ENCODE measurements at places on chromosomes 7 and 10.

DNA sequence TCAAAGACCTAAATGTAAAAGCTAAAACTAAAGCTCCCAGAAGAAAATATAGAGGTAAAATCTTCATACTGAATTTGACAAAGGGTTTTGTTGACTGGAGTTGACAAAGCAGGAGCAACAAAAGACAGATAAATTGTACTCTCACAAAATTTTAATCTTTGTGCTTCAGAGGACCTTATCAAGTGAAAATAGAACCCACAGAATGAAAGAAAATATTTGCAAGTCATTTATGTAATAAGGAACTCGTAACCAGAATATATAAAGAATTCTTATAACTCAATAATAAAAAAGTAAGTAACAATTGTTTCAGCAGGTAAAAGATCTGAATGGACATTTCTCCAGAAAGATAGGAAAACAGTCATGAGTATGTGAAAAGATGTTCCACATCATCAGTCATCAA, 62.0 kb upstream of the SRRM3 start:
- no peak overlapping the region for H3K27ac ChIP-seq
- no peak overlapping the region for H3K4me3 ChIP-seq
- H3K36me3 ChIP-seq = no peaks in the 10 kb centered on the region
- no peak for DNase-seq

- no peak overlapping the region for H3K4me3 ChIP-seq
- no peak for DNase-seq
- H3K36me3 ChIP-seq = no peaks in the 10 kb centered on the region
- no peak overlapping the region for H3K27ac ChIP-seq
- no peaks in the 10 kb centered on the region for H3K27me3 ChIP-seq
- peaks cover 5% of the 10 kb centered on the region for H3K4me1 ChIP-seq
These were observed 81.0 kb upstream of the GNA12 start for GRCh38 chr7:2924866-2925840.

- no peak overlapping the region for H3K4me3 ChIP-seq
- H3K27ac ChIP-seq = no peak overlapping the region
- DNase-seq = no peak
- H3K27me3 ChIP-seq = no peaks in the 10 kb centered on the region
- peaks cover 32% of the 10 kb centered on the region for H3K4me1 ChIP-seq
- no peaks in the 10 kb centered on the region for H3K36me3 ChIP-seq
These were observed 12.2 kb upstream of the PSAP start for GRCh38 chr10:71863203-71863602.

DNA sequence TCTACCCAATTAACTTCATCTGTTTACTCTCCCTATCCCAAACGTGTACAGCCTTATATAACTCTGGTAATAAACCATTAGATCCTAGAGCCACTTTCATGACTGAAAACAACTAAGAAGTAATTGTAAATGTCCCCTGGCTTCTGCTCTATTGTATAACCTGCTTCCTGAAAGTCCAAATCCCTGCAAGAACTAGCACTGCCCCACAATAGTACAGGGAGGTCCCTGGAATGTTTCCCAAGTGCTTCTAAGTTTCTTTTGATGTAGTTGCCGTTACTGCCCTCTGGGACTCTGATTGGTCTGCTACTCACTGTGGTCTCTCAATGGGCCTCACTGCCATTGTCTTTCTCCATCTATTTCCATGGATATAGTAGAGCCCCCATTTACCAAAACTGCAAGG, 764.0 kb upstream of the GHITM start:
- H3K27ac ChIP-seq = no peak overlapping the region
- no peak for DNase-seq
- H3K27me3 ChIP-seq = no peaks in the 10 kb centered on the region
- H3K36me3 ChIP-seq = no peaks in the 10 kb centered on the region
- no peaks in the 10 kb centered on the region for H3K4me1 ChIP-seq
- no peak overlapping the region for H3K4me3 ChIP-seq

- H3K27ac ChIP-seq = no peak overlapping the region
- H3K4me3 ChIP-seq = no peak overlapping the region
- DNase-seq = no peak
- H3K36me3 ChIP-seq = no peaks in the 10 kb centered on the region
- no peaks in the 10 kb centered on the region for H3K27me3 ChIP-seq
These were observed 124.8 kb downstream of the EVX1 start for GRCh38 chr7:27367179-27367932.

DNA sequence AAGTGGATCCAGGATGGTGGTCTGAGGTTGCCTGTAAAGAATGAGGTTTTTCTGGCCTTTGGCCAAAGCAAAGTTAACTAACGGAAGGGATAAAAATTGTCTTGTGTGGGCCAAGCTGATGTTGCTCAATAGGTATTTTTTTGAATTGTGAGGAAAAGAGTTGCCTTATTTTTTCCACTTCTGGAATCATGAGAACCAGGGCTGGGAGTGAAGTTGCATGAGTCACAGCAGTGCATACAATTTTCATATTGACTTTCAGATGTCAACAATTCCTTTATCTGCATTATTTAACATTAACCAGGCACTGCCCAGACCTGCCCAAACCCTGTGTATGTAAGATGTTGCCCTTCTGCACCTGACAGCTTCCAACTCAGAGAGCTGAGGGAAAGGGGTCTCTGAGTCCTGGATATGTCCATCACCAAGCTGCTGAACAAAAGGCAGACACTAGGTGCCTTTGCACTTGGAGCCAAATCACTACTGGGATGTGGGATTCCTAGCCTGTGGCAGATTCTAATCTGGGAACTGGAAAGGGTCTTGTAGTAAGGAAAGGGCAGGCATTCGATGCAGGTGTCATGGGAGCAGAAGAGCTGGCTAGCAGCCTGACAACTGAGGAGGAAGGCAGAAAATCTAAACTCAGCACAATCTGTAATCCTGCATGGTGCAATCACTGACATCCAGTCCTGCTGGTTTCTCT, 52.3 kb upstream of the SLC35B4 start:
- DNase-seq = peak; percentile 95
- peak overlapping the region; percentile 96 for H3K27ac ChIP-seq
- H3K36me3 ChIP-seq = no peaks in the 10 kb centered on the region
- no peaks in the 10 kb centered on the region for H3K27me3 ChIP-seq
- peaks cover 55% of the 10 kb centered on the region for H3K4me1 ChIP-seq

DNA sequence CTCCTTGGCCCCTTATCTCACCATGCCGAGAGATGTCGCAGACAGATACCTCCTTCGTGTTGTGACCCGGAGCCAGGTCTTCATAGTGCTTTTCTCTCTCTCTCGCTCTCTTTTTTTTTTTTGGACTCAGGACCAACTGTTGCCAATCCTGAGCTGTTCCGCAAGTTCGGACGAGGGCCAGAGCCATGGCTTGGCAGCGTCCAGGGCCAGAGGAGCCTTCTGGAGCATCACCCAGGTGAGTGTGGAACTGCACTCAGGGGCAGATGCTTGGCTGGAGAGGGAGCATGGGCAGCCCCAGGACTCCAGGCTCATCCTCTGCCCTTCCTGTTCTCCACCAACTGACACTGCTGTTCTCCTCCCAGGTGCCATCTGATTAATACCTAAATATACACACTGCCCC, 7.8 kb downstream of the ZNF862 start:
- no peaks in the 10 kb centered on the region for H3K36me3 ChIP-seq
- H3K27ac ChIP-seq = no peak overlapping the region
- no peak overlapping the region for H3K4me3 ChIP-seq
- no peaks in the 10 kb centered on the region for H3K4me1 ChIP-seq

DNA sequence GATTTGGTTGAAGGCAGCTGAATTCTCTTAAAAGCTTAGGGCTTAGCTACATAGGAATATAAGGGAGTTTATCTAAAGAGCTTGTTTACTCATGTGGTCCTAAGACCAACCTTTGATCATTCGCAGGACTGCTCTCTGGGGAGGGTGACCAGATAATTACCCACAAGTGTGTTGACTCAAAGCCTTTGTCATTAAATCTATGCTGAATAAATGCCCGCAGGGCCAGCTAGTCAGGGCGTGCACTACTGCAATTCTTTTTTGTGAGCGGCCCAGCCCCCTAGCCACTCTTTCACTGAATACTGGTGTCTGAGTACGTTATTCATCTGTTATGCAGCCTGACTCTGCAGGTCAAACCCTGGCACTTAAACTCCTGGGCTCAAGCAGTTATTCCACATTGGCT, 69.6 kb downstream of the AKAP9 start:
- peak overlapping the region; percentile 23 for H3K27ac ChIP-seq
- no peaks in the 10 kb centered on the region for H3K36me3 ChIP-seq
- peak; percentile 80 for DNase-seq
- H3K4me1 ChIP-seq = 0 out of 2 replicates have a peak, but pooled peaks cover 3% of the 10 kb centered on the region
- H3K4me3 ChIP-seq = no peak overlapping the region

DNA sequence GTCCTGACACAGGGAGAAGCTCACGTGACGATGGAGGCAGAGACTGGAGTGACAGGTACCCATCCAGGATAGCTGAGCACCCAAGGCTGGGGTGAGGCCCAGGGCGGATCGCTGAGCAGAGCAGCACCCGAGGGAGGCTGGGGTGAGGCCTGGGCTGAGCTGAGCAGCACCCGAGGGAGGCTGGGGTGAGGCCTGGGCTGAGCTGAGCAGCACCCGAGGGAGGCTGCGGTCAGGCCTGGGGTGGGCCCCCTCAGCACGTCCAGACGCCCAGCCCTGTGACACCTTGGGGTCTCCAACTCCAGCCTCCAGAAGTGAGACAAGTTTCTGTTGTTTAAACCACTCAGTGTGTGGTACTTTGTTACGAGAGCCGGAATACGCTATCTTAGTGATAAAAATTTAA, 236.3 kb downstream of the ZMYND11 start:
- H3K4me1 ChIP-seq = peaks cover 8% of the 10 kb centered on the region
- H3K27me3 ChIP-seq = no peaks in the 10 kb centered on the region
- H3K27ac ChIP-seq = no peak overlapping the region

GRCh38 chr7:41117431-41117830, 585.5 kb downstream of the INHBA start:
- no peak for DNase-seq
- peaks cover 49% of the 10 kb centered on the region for H3K4me1 ChIP-seq
- H3K27ac ChIP-seq = peak overlapping the region; percentile 89
- no peaks in the 10 kb centered on the region for H3K36me3 ChIP-seq
- no peaks in the 10 kb centered on the region for H3K27me3 ChIP-seq

DNA sequence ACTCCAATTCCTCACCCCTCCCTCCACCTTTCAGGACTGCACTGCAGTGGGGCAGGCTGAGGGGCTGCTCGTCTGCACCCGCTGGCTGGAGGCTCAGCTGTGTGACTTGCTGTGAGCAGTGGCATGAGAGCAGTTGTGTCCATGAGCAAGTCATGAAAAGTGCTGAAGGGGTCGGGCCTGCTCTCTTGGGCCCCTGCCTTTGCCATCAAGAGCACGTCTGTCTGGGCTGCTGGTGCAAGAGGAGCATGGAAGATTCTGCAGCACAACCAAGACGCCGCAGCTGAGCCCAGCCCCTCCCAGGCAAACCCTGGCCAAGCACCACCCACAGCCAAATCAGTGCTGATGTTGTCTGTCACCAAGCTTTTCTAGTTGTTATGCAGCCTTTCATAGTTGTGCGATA, 284.3 kb downstream of the TCERG1L start:
- no peaks in the 10 kb centered on the region for H3K36me3 ChIP-seq
- no peaks in the 10 kb centered on the region for H3K27me3 ChIP-seq
- no peaks in the 10 kb centered on the region for H3K4me1 ChIP-seq
- H3K27ac ChIP-seq = no peak overlapping the region

- peak overlapping the region; percentile 83 for H3K4me3 ChIP-seq
- peaks cover 33% of the 10 kb centered on the region for H3K4me1 ChIP-seq
- H3K36me3 ChIP-seq = no peaks in the 10 kb centered on the region
- H3K27me3 ChIP-seq = no peaks in the 10 kb centered on the region
These were observed 989 bp downstream of the ERLIN1 start for GRCh38 chr10:100184840-100185239.

- no peak overlapping the region for H3K27ac ChIP-seq
- peaks cover 6% of the 10 kb centered on the region for H3K4me1 ChIP-seq
- H3K27me3 ChIP-seq = no peaks in the 10 kb centered on the region
- no peak overlapping the region for H3K4me3 ChIP-seq
These were observed 167.4 kb downstream of the TMEM26 start for GRCh38 chr10:61285749-61286148.

- no peak for DNase-seq
- no peak overlapping the region for H3K4me3 ChIP-seq
- no peak overlapping the region for H3K27ac ChIP-seq
- H3K4me1 ChIP-seq = peaks cover 22% of the 10 kb centered on the region
- no peaks in the 10 kb centered on the region for H3K36me3 ChIP-seq
These were observed 12.5 kb upstream of the ARPC1A start for GRCh38 chr7:99313204-99313573.

DNA sequence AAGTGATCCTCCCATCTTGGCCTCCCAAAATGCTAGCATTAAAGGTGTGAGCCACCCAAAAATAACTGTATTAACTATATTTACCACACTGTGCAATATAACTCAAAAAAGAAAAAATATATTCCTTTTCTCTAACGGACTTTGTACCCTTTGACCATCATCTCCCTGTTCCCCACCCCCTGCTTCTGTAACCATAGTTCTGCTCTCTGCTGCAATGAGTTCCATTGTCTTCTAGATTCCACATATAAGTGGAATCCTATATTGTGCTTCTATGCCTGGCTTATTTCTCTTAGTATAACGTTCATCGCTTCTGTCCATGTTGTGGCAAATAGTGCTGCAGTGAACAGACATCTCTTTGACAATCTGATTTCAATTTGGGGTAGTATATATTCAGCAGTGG, 4.2 kb downstream of the TMEM248 start:
- H3K36me3 ChIP-seq = no peaks in the 10 kb centered on the region
- no peak for DNase-seq
- no peak overlapping the region for H3K27ac ChIP-seq
- no peaks in the 10 kb centered on the region for H3K27me3 ChIP-seq

DNA sequence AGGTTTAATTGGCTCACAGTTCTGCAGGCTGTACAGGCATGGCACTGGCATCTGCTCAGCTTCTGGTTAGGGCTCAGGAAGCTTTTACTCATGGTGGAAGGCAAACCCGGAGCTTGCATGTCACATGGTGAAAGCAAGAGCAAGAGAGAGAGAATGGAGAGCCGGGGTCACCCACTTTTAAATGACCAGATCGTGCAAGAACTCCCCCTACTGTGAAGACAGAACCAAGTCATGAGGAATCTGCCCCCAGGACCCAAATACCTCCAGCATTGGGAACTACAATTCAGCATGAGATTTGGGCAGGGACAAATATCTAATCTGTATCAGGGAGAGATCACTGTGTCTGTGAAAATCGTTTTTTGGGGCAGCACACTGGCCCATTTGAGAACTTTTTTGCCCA, 110.0 kb upstream of the MYO3A start:
- no peaks in the 10 kb centered on the region for H3K36me3 ChIP-seq
- no peak overlapping the region for H3K27ac ChIP-seq
- no peaks in the 10 kb centered on the region for H3K4me1 ChIP-seq

DNA sequence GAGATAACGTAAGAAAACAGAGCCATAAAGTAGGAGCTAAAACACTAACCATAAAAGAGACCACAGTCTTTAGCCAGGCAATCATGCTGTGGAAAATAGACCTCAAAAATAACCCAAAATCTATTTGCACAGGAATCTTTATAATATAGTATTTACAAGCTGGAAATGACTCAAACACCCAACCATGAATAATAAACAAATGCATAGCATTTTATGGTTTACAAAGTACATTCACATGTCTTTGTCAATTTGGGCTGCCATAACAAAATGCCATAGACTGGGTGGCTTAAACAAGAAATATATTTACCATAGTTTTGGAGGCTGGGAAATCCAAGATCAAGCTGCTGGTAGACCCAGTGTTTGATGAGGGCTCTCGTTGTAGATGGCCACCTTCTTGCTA, 65.5 kb upstream of the GRB10 start:
- H3K27me3 ChIP-seq = no peaks in the 10 kb centered on the region
- peak; percentile 82 for DNase-seq
- peaks cover 38% of the 10 kb centered on the region for H3K4me1 ChIP-seq
- H3K4me3 ChIP-seq = no peak overlapping the region
